ENCODE measurements at places on chromosomes 13 and 19.

- DNase-seq, result no peak
Observed at GRCh38 chr19:18504886-18505610, 16.8 kb downstream of the ELL start.

GRCh38 chr13:73146707-73147106, 87.9 kb downstream of the KLF5 start:
- no peak for DNase-seq

DNA sequence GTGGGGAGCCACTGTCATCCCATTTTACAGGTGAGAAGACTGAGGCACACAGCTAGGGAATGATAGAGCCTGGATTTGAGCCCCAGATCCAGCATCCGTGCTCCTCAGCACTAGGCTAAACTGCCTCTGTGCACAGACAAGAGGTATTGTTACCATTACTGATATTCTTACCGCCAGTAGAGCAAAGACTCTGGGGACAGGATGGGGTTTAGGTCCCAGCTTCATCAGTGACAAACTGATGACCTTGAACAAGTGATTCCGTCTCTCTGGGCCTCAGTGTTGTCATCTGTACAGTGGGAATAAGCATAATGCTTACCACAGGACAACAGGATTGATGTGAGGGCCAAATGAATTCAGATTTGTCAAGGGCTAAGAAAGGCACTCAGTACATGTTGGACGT, 16.5 kb downstream of the AXL start:
- no peak for DNase-seq

DNA sequence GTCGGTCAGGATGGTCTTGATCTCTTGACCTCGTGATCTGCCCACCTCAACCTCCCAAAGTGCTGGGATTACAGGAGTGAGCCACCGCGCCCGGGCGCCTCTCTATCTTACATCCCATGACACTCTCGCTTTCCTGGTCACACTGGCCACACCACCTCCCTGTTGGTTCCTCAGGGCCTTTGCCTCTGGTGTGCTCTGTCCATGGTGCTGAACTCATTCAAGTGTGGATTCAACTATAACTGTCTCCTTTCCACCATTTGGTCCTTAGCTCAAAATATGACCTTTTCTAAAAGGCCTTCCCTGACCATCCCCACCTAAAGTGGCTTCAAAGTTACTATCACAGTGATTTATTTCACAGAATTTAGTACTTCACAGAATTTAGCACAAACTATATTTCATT, 3.7 kb upstream of the SMIM17 start:
- DNase-seq, result no peak

- no peak for DNase-seq
Observed at GRCh38 chr13:21594715-21595545, 9.0 kb downstream of the MICU2 start.

DNA sequence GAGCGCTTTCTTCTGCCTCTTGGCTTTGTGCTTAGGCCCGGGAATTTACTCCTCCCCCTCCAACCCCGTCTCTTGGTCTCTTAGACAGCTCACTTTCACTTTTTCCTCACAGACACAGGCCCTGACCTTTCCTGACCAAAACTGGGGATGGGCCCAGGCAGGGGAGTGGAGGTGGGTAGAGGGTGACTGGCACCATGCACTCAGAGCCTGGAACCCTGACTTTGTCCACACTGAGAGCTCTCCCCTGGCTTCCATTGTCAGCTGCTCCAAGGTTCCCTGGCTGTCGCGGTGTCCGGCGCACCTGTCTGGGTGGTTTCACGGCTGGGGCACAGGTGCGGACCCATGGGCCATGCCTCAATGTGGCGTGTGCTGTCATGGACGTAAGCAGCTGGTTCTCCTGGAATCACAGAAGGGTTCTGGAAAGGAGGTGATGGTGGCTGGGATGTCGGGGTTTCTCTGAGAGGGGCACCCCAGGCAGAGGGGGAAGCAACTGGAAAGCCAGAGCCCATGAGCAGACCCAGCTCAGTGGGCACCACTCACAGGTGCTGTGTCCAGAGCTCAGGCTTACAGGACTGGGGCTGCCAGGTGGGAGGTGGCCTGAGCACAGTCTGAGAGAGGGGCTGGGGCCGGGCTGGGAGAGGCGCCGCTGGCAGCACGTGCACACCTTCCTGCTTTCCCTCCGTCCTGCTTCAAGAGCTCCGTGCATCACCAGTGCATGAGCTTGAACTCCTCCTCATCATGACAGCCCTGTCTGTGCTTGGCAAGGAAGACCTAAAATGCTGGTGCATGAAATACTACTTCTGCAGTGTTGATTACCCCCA, 28.0 kb upstream of the C1QTNF9 start:
- DNase-seq, result no peak

GRCh38 chr19:48175578-48175977, 5.1 kb downstream of the ZSWIM9 start:
- no peak for DNase-seq

DNA sequence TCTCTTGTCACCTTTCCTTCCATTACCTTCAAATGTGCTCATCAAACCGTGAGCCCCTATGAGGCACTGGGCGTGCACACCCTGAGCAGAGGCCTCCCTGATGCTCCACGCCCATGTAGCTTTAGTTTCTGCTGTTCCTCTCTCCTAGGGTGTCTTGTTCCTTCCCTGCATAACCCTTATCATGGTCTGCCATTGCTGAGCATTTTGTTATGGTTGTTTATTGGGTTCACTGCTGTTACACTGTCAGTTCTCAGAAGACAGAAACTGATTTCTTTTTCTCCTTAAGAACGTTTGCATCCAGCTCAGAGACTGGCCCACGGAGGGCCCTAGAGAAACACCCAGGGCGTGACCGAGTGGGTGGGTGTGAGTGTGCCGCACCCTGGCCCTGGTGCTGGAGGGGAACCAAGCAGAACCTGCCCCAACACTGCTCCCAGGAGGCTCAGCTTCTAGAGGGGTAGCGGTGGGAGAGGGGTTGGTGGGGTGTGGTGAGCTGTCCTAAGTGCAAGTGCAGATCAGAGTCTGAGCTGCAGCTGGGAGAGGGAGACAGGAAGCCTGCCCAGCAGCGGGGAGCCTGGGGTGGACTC, 61.4 kb upstream of the URI1 start:
- no peak for DNase-seq

DNA sequence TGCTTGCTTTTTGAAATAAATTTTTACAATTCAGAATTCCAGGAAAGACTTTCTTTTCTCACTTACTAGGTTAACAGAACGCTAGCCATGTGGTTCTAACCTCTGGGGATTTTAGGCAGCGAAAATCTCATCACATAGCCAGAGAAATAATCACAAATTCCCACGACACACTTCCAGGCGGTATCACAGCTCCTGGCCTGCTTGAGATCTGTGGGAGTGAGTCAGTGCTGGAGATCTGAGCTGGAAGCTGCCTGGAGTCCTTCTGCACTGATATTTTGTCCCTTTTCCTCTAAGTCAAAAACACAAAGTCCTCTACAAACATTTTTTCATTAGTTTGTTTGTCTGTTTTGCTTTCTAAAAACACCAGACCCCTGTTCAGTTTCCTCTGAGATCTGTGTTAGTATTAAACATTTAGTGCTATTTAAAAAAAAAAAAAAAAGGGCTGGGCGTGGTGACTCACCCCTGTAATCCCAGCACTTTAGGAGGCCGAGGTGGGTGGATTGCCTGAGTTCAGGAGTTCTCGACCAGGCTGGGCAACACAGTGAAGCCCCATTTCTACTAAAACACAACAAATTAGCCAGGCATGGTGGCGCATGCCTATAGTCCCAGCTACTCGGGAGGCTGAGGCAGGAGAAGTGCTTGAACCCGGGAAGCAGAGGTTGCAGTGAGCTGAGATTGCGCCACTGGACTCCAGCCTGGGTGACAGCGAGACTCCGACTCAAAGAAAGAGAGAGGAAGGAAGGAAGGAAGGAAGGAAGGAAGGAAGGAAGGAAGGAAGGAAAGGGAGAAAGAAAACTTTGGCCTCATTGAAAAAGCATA, 12.2 kb upstream of the UBE2L5 start:
- no peak for DNase-seq

GRCh38 chr13:50529154-50529882, 314.2 kb downstream of the DLEU7 start:
- no peak for DNase-seq

- DNase-seq, result no peak
Observed at GRCh38 chr13:81203783-81204182, 862.9 kb upstream of the SPRY2 start.

- DNase-seq, result no peak
Observed at GRCh38 chr19:16595097-16595496, 22.9 kb upstream of the SLC35E1 start.

DNA sequence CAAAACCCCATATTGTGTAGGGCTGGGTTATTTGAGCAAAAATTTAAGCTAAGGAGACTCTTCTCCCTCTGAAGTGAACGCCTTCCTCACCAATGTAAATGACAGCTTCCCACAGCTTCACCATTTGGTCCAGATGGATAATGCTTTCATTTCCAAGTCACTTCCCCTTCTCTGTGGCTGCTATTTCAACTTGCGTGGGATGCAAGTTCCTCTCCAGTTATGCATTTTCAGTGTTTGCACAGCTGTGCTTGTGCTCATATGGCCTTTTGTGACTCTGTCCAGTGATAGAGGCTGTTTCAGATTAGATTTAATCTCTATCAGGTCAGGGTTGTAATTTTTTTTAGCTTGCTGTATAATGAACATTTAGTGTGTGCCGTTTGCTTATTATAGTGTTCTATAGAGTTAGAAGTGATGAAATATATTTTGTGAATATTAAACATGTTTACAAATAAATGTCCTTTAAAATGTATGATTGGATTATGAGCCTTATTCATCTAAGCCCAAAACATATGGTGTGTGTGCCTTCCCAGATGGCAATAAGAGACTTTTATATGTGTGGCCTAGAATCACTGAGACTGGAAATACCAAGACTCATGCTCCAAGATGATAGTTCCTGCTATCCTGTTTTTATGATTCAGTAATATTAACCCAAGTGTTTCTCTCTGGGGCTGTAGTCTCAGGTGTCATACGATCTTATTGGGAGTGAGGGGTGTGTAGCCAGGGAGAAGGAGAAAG, 86.6 kb downstream of the TNFRSF19 start:
- DNase-seq, result no peak

- DNase-seq, result no peak
Observed at GRCh38 chr13:98233127-98233526, 56.1 kb upstream of the RNF113B start.

DNA sequence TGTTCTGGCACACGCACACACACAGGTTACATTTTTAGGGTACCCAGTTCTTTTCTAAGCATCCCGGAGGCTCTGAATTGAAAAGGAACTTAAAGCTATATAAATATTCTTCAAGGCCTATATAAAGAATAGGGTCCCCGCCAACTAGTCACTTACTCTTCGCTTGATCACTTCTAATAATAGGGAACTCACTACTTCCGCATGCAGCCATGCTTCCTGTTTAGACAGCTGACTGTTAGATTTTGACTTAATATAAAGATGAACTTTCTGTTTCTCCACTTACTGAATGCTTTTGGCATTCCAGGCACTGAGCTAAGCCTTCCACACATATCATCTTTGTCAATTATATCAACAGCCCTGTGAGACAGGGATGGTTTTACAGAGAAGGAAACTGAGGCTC, 259.6 kb downstream of the TSHZ3 start:
- DNase-seq, result no peak

- no peak for DNase-seq
Observed at GRCh38 chr13:111042661-111043226, 72.4 kb upstream of the ARHGEF7 start.

- DNase-seq, result no peak
Observed at GRCh38 chr13:105552078-105552477, 983.4 kb downstream of the EFNB2 start.

- DNase-seq, result no peak
Observed at GRCh38 chr13:89565476-89566100, 1781.9 kb upstream of the MIR17HG start.

GRCh38 chr13:39781381-39781780, 125.9 kb downstream of the COG6 start:
- no peak for DNase-seq

GRCh38 chr19:1089126-1089771, 5.9 kb downstream of the POLR2E start:
- DNase-seq, result no peak

GRCh38 chr19:46887240-46887782, 26.5 kb downstream of the ARHGAP35 start:
- no peak for DNase-seq

GRCh38 chr13:75480671-75481175, 1.2 kb downstream of the TBC1D4 start:
- DNase-seq, result peak; percentile 39

DNA sequence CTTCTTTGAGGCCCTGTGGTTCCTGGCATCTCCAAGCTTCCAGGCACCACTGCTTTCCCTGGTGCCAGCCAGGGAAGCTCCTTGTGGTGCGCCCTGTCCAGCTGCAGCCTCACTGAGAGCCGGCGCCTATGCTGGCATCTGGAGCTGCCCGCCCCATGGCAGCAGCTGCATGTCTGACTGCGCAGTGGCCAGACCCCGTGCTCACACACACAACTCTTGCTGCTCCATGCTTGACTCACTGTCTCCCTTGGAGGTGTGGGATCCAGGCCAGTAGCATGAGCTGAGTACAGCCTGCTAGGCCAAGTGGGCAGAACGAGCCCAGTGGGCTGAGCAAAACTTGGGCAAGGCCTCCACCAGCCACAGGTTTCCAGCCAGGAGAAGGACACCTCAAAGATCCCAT, 11.5 kb upstream of the SUPT20H start:
- DNase-seq, result no peak

DNA sequence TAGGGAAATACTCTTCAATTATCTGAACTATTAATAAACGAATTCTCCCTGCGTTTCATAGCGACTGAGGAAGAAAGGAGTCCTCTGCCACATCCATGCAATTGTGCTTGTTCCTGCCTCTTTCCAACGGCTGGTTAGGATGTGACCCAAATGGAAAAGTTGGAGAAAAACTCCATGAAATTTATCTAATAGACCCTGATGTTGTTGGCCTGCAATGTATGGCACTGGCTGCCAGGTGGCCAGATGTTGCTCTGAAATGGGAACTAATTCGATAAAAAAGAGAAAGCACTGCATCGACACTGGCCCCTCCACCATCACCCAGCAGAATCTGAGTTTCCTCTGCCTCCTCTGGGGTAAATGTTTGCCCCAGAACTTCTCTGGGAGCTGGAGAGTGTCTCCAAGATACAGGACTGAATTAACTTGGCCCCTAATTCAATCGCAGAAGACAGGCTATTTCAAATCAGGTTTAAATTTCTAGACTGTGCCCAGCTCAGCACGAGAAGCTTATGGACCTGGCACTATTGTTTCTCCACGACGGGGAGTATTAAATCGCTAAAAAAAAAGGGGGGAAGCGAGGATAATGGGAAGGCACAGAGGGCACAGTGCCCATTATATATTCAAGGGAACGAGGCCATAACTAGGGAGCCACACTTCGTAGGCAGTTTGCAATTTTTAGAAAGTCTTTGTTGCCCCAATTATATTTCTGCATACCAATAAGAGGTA, 103.9 kb downstream of the ZIC5 start:
- DNase-seq, result no peak

All from neural crest cell (in vitro differentiated cells).